ENCODE measurements at places on chromosomes 2 and 18.

- DNase-seq = no peak
Measured at GRCh38 chr18:35010993-35011392, 30.2 kb upstream of the MAPRE2 start.

- no peak for DNase-seq
Measured at GRCh38 chr2:75549401-75550253, 11.1 kb downstream of the EVA1A start.

DNA sequence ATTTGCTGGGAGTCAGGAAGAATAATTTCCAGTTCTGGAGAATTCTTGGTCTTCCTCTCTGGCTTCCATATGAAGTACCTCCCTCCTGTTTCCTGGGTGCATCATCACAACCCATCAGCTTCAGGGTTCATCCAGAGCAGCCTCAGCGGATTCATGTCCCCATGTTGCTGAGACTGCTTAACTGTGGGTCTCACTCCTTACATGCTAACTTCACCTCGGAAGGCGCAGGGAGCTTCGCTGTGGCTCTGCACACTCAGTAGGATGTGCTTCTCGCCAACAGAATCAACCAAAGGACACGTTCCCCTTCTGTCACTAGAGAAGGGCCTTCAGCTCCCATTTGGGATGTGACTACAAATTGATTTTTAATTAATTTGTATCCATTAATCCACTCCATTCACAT lies 24.2 kb downstream of the FBLN7 start:
- DNase-seq = no peak

DNA sequence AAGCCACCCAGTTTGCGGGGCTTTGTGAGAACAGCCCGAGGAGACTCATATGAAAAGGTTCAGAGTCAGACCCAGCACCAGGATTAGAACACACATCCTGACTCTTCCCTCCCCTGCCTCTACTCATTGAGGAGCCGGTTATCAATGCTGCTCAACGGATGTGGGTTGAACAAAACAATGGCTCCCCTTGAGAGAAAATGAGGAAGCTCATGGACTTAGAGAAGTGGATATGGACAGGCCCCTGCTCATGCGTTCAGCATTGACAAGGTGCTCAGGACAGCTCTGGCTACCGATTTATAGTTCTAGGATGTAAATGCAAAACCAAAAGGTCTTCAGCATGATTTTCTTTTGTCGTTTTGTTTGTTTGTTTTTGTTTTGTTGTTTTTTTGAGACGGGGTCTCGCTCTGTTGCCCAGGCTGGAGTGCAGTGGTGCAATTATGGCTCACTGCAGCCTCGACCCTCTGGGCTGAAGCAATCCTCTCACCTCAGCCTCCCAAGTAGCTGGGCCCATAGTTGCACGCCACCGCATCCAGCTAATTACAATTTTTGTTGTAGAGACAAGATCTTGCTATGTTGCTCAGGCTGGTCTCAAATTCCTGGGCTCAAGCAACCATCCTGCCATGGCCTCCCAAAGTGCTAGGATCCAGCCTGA lies 32.0 kb upstream of the AGAP1 start:
- no peak for DNase-seq

- DNase-seq = no peak
Measured at GRCh38 chr2:205501826-205502225, 180.5 kb upstream of the NRP2 start.

GRCh38 chr2:37619959-37620300 lies 51.5 kb downstream of the CDC42EP3 start:
- no peak for DNase-seq

GRCh38 chr2:193542762-193543161 lies 1348.0 kb upstream of the TMEFF2 start:
- DNase-seq = no peak

DNA sequence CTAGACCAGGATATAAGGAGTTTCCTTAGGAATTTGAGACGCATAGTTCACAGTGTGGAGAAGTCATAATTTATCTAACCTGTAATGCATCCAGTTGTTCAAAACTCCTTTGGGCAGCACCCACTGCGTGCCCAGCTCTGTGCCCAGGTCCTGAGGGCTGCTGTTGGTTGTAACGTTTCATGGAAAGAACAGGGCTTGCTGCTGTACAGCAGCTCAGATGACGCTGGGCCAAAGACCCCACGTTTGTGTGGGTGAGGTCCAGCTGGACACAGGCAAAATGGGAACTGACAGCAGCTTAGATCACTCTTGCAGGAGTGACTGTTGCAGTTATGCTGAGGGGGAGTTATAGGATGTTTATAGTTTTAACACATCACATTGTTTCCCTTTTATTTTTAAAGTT lies 30.0 kb upstream of the HS6ST1 start:
- no peak for DNase-seq

- no peak for DNase-seq
Measured at GRCh38 chr2:192148620-192149321, 46.0 kb downstream of the TMEFF2 start.

GRCh38 chr2:237500681-237501424 lies 13.8 kb downstream of the MLPH start:
- DNase-seq = no peak

DNA sequence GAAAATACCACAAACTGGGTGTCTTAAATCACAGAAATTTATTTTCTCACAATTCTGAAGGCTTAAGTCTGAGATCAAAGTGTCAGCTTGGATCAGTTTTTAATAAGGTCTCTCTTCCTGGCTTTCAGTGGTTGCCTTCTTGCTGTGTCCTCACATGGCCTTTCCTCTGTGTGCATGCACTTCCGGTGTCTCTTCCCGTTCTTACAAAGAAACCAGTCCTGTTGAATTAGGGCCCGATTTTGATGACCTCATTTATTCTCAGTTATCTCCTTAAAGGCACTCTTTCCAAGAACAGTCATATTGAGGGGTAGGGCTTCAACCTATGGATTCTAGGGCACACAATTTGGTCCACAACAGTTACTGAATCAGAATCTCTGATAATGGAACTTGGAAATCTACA lies 5.4 kb upstream of the XIRP2 start:
- DNase-seq = no peak
